ENCODE measurements at places on chromosomes 2 and 18. TPM values are rescaled to one million over a fixed set of nuclear protein-coding genes. Genes with fewer than 3 reads are reported as not detected.

Gene MOCOS
- total RNA-seq = 7.0 TPM

Gene RGPD4
- total RNA-seq = 2.2 TPM

Gene RAB12
- total RNA-seq = 78.5 TPM

Gene APCDD1
- 7.5 TPM for total RNA-seq

Gene MC4R
- 4.1 TPM for total RNA-seq

All from umbilical cord (tissue), 2 donors.